ENCODE measurements at places on chromosomes 3 and 15.

DNA sequence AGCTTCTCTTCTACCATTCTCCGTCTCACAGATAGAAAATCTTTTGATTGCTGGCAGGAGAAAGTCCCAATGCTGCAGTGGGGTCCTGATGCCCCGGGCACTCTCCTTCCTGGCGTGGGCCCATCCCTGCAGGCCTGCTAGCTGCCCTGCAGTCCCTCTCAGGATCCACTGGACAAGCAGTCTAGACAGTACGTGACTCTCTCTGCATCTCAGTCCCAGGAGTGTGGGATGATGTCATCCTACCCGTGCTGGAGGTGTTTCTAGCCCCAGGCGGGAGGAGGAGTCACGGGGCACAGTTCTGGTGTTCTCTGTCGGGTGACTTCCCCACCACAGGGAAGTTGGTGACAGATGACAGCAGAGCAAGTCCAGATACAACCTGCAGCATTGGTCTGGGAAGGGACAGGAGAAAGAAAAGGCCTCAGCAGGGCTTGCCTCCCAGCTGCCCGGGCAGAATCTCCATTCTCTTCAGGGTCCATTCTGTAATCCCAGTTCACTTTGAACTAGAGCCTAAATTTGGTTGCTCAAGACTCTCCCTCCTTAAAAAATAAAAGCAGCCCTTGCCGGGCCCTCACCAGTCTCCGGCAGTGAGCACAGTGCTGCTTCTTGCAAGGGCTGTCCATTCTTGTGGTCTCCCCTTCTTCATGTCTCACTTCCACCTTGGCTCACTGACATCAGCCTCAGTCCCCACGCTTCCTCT is 30.6 kb downstream of the SLC28A1 start:
- DNase-seq: no peak

GRCh38 chr15:71599418-71600151 is 210.8 kb upstream of the NR2E3 start:
- no peak for DNase-seq

GRCh38 chr15:78241017-78241416 is 6.7 kb upstream of the ACSBG1 start:
- peak; percentile 94 for DNase-seq

GRCh38 chr3:156685752-156686151 is 11.4 kb downstream of the TIPARP start:
- no peak for DNase-seq

GRCh38 chr3:169662843-169663160 is 710 bp downstream of the MECOM start:
- DNase-seq: no peak

GRCh38 chr3:144989807-144990206 is 1018.2 kb downstream of the DIPK2A start:
- no peak for DNase-seq

DNA sequence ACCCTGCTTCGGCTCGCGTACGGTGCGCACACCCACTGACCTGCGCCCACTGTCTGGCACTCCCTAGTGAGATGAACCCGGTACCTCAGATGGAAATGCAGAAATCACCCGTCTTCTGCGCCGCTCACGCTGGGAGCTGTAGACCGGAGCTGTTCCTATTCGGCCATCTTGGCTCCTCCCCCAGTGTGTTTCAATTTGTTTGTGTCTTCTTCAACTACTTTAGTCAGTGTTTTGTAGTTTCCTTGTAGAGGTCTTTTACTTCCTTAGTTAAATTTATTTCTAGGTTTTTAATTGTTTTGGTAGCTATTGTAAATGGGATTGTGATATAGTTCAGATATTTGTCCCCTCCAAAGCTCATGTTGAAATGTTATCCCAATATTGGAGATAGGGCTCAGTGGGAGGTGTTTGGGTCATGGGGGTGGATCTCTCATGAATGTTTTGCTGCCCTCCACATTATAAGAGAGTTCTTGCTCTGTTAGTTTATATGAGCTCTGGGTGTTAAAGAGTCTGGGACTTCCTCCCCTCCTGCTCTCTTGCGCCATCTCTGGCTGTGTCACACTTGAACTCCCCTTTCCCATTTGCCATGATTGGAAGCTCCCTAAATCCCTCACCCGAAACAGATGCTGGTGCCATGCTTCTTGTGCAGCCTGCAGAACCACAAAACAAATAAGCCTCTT is 304.4 kb downstream of the DOCK3 start:
- DNase-seq: no peak

DNA sequence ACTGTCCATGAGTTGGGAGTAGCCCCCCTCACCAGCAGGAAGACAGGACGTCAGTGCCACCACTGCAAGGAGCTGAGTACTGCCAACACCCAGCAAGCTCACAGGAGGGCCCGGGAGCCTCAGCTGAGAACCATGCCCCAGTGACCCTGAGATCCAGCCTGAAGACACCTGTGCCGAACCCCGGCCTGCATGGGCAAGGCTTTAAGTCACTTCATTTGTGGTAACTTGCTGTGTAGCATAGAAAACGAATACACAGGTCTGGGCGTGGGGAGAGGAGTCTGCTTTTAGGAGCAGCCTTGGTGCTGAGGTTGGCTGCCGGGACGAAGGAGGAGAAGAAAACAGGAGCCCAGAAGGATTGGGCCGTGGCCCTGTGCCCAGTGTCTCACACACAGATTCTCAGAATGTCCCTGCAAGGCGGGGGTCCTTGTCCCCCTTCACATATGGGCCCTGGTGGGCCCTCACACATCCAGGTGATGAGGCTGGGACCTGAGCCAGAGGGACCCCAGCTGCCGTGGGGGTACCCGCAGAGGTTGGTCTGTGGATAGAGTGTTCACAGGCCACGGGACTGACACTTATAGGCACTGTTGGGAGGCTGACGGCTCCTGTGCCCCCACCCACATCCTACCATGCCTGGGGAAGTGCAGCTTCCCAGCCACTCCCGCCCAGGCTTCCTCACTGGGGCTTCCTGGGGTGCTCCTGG is 85.3 kb downstream of the PLXNA1 start:
- DNase-seq: no peak

DNA sequence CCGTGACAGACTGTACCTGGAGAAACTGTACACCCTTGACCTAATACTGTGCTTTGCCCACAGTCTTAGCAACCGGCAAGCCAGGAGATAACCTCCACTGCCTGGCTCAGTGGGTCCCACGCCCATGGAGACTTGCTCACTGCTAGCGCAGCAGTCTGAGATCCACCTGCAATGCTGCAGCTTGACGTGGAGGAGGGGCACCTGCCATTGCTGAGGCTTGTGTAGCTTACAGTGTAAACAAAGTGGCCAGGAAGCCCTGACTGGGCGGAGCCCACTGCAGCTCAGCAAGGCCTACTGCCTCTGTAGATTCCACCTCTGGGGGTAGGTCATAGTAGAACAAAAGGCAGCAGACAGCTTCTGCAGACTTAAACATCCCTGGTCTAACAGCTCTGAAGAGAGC is 189.3 kb downstream of the EDEM1 start:
- DNase-seq: no peak

GRCh38 chr3:45917146-45917898 is 25.9 kb upstream of the CXCR6 start:
- DNase-seq: no peak

GRCh38 chr15:70530503-70530902 is 232.9 kb downstream of the UACA start:
- DNase-seq: no peak

DNA sequence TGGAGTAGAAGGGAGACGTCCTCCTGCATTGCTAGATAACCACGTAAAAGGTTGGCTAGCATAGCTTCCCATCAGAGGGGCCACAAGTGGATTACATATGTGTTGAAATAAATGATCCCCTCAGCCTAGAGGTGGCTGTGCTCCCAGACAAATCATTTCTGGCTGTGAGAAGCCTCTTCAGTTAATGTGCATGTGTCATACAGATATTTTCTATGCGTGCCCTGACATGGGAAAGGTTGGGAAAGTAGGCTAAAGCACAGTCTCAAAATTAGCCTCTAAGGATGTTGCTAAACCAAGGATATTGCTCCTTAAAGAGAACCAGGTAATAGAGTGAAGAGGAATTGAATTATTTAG is 17.8 kb downstream of the USP3 start:
- DNase-seq: no peak

DNA sequence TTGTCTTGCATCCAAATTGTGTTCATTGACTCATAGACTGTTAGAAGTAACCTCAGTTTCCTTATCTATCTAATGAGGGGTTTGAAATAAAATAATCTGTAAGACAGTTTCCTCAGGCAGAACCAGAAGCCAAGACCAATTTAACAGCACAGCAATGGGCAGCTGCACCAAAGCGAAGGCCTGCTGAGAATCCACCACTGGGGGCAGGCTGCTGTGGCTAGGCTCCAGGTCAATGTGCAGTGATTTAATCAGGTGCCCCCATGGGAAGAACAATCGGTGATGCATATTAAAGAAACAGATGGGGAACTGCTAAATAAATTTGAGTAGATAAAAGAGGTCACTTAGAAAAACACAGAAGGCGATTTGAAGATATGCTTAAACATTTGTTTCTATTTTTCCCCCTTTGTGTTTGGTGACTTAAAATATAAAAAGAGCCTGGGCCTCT is 28.0 kb upstream of the TMOD3 start:
- no peak for DNase-seq

- no peak for DNase-seq
Measured at GRCh38 chr3:122921791-122922651, 105.5 kb downstream of the SEMA5B start.

GRCh38 chr3:66555214-66555844 is 54.5 kb upstream of the LRIG1 start:
- DNase-seq: no peak

DNA sequence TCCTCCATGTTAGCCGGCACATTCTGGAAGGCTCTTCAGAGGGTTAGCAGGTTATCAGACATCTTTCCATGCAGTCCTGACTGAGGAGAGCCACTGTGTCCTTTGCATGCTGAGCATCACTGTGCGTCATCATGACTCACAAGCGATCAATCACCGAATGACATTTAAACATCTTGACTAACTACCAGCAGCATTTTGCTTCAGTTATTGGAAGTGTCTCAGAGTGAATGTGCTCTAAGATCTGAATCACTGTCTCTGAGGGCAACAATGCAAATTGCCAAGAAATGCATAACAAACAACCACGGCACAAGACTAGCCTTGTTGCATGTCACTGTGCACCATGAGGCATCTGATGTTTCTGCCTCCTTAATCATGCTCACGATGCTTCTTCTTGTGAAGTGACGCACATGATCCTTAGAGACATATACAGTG is 18.3 kb upstream of the ATP8B4 start:
- peak; percentile 29 for DNase-seq

DNA sequence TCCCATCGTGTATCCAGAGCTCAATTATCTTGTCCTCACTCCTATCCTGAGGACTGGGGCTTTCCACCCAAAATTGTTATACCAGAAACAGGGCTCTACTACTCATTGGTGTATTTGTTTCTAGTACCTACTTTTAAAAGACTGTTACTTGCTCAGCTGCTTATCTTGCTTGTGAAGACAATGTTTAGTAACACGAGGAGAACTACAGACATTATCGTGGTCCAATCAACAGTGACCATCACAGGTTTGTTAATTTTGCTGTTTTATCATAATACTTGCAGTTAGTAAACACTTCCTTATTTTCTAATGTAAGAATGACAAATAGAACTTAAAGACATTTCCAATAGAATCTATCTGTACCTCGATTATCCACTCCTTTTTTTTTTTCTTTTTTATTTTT is 13.5 kb downstream of the LRCH3 start:
- no peak for DNase-seq

GRCh38 chr3:10997196-10997595 is 4.6 kb downstream of the SLC6A1 start:
- DNase-seq: no peak

DNA sequence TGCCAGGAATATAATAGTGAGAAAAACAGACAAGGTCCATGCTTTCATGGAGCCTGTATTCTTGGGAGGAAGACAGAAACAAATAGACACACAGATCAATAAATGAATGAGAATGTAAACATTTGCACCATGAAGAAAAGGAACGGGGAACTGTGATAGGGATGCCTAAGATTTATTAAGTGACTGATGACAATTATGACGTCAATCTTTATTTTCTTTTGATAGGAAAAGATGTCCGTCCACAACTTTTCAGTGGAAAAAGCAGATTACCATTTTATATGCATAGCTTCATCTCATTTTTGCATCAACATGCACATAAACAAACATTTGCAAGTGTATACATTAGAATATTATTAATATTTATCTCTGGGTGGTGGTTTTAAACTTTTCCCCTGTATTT is 27.9 kb upstream of the WNT5A start:
- DNase-seq: no peak

DNA sequence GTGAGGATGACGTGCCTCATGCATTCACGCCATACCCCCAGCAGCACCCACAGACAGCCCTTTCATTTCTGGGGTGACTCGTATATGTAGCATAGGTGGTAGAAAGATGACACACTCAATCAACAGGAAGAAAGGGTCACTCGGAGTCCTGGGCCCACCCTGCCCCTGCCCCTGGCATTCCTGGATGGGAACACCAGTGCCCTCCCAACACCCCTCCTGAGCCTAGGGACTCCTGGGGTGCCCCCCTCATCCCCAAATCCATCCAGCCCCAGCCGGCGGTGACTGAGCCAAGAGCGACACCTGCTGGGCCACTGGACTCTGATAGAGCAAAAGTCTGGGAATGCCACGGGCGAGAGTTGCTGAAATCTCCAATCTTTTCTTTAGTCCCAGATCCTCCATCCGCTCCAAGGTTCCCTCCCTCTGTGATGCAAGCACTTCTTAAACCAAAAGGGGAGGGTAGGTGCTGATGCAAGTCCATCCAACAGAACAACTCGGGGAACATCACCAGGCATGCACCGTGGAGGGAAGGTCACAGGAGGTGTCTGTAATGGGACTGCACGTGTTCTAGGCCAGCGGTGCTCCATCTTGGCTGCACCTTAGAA is 31.1 kb downstream of the ACAN start:
- DNase-seq: no peak

GRCh38 chr3:124206225-124207055 is 214.5 kb upstream of the ROPN1 start:
- DNase-seq: no peak

- no peak for DNase-seq
Measured at GRCh38 chr3:116776880-116777785, 67.6 kb downstream of the TUSC7 start.

GRCh38 chr3:38725726-38726419 is 76.4 kb upstream of the SCN5A start:
- DNase-seq: no peak

- no peak for DNase-seq
Measured at GRCh38 chr15:96264351-96264798, 66.1 kb upstream of the NR2F2 start.
